ENCODE measurements at places on chromosomes 4 and X.
A peak's percentile ranks its signal among the peaks of the same experiment; 100 is the strongest.

DNA sequence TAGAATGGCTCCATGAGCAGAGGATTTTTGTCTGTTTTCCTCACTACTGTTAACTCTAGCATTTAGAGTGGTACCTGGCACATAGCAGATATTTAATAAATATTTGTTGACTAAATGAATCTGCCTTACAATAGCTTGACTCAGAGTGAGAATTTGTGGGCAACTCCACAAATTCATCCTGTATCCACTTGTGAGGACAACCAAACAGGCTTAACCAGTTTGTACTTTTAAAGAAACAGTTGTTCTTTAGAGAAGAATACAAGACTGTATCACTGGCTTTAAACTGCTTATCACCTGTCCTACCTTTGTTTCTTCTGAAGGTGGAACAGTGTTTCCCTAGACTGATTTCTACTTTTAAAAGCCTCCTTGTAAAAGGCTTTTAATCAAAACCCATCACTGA lies 141.3 kb upstream of the SH3RF1 start:
- no peak for DNase-seq

- DNase-seq, result peak; percentile 25
Observed at GRCh38 chrX:17535229-17535628, 160.2 kb downstream of the NHS start.

DNA sequence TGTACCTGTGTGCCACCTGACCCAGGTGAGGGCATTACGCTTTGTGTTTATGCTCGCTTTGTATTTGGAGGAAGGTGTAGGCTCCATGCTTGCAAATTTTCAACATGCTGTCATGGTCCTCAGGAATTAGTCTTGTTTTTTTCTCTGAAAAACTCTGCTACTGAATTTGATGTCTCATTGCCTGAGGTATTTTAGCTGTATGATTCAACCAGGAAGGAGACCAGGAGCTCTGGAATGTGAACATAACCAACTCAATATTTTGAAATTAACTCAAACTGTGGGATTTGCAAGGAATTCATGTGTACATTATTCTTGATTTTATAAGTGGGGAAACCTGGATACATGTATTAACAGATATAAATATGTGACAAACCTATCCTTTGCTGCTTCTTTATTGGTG lies 134.1 kb downstream of the SLC4A4 start:
- no peak for DNase-seq

DNA sequence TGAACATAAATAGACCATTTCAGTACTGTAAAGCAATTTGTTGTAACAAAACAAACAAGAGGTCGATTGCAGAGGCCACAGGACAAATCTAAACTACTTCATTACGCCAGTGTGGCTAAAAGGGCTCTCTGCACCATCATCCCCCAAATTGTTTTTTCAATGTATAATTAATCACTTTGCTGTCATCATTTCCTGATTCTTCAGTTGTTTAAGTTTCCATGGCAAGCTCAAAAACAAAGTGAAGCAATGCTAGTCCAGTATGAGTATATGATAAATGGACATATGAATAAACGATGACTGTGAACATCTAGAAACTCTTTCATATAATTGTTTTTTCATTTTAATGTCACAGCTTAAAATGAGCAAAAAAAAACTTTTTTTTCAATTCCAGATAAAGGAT lies 235.4 kb upstream of the FGF13 start:
- no peak for DNase-seq

- DNase-seq, result peak; percentile 33
Observed at GRCh38 chr4:183443655-183444213, 702 bp upstream of the CDKN2AIP start.

DNA sequence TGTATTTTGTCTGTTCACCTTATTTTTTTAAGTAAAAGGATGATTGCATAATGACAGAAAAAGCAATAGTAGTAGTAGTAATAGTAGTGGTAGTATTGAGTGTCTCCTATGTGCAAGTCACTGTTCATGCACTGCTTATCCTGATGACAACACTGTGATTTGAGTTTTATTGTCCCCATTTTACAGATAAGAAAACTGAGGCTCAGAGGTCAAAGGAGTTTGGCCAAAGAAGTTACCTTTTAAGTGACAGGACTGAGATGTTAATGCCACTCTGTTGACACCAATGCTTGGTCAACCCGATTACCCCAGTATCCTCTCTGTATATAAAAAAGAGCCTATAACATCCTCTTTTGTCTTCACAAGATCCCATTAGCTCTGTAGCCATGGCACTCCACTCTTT lies 100.5 kb upstream of the FRMPD3 start:
- no peak for DNase-seq

- no peak for DNase-seq
Observed at GRCh38 chrX:150226223-150226965, 136.7 kb upstream of the MAMLD1 start.

- no peak for DNase-seq
Observed at GRCh38 chr4:145230726-145231125, 50.3 kb upstream of the OTUD4 start.

DNA sequence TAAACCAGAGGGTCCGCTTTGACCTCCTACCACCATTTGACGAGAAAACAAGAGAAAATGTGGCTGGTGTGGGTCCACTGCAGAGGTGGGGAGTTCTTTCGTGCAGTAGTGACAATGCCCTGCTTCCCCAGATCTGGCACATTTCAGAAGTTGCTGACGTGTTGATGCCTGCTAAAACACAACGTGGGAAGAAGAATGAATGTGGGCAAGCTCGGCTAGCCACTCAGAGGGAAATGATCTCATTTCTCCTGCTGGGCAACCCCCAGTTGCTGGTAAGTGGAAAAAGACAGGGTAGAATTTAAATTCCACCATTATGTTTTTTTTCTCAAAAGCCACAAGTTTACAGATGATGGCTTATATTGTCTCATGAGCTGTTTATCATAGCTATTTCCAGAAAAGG lies 77.9 kb downstream of the LUZP4 start:
- DNase-seq, result no peak

GRCh38 chr4:158169931-158170690 lies 2.7 kb downstream of the GASK1B start:
- no peak for DNase-seq

- DNase-seq, result no peak
Observed at GRCh38 chr4:30821859-30822612, 101.9 kb downstream of the PCDH7 start.

DNA sequence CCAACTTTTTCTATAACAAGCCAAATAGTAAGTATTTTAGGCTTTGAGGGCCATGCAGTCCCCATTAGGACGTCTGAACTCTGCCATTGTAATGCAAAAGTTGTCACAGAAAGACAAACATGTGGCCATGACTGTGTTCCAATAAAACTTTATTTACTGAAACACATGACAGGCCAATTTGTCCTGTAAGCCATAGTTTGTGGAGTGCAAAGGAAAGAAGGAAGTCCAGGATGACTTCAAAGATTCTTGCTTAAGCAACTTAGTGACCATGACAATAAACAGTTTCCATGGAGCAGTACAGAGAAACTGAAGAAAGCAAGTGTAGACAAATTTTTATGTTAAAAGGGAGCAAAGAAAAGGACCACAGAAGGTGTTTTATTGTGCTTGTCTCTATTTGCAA lies 35.0 kb upstream of the MYOZ2 start:
- DNase-seq, result no peak

- no peak for DNase-seq
Observed at GRCh38 chr4:11698033-11698432, 269.3 kb upstream of the HS3ST1 start.

DNA sequence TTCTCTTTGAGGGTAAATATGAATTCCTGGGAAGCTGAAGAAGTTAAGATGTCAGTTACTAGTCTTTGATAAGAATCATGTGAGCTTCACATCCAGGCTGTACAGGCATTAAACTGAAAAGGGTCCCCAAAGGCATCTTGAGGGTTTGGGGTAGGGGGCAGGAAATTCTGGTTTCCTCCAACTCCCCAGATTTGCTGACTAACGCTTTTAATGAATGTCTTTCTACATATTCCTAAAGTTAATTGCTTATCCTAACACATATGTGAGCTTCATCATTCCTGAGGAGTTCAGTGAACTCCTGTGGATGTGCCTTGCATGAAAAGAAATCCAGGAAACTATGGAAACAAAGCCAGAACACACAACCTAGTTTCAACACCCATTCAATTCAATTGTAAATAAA lies 73.8 kb upstream of the GAB1 start:
- no peak for DNase-seq

- no peak for DNase-seq
Observed at GRCh38 chr4:84814094-84814750, 152.3 kb downstream of the WDFY3 start.

DNA sequence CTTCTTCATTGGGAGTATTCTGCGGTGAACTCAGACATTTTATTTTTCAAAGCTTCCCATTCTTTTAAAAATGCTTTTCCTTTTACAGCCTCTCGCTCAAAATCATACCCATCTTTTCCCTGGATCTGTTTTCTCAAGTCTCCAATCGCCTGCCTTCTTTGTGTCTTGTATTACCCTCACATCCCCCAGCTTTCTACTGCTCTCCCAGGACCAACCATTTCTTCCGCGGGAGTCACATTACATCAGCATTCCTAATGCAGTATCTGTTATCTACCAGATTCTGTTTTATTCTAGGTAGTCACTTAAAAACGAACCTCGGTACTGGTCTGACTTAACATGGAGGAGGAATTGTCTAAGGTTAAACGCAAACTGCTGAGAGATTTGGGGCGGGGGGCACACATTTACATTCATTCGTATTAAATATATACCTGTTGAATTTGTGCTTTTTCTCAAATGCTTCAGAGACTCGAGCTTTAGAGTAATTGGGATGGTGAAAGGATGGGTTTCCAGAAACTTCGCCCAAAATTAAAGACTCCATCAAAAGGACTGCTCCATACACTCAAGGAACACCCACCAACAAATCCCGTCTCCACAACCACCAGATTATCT lies 493 bp upstream of the UCHL1 start:
- DNase-seq, result no peak

- no peak for DNase-seq
Observed at GRCh38 chrX:111490688-111491087, 20.8 kb upstream of the SERTM2 start.

- DNase-seq, result no peak
Observed at GRCh38 chr4:74823194-74823593, 28.9 kb upstream of the BTC start.

DNA sequence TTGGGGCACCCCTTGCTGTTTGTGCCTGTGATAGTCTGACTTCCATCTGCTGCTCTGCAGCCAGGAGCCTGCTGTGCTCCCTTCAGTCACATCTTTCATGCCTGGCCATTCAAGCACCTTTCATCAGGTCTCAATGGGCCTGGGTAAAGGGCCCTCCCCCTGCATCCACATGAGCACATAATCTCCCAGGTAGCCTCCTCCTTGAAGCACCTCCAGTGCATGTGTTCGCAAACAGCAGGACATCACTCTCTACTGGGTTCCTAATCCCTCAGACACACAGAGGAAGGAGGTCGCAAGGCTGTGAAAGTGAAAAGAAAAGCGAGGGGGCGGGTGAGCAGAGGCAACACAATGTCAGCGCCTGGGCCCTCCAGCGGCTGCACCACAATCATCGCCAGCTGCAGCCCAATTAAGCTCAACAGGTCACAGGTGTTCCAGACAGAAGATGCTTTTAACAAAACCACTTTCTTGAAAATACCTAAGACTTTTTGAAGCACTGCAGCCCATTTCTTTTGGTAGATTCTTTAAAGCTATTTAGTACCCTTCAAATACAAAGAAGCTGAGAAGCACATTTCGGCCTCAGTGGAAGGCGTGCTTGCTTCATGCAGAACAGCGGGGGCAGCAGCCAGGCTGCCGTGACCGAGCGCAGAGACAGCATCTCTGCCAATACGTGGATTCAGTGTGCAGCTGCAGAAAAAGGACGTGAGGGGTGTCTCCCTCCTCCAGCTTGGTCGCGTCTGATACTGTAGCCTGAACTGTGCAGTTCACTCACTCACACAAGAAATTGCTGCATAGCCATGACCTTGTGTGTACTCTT lies 92.2 kb upstream of the SPRY1 start:
- no peak for DNase-seq

- DNase-seq, result no peak
Observed at GRCh38 chrX:129566073-129566472, 26.0 kb downstream of the OCRL start.

- no peak for DNase-seq
Observed at GRCh38 chr4:180394312-180394711, 1848.9 kb upstream of the TENM3 start.

GRCh38 chr4:156118507-156119220 lies 165.0 kb upstream of the CTSO start:
- no peak for DNase-seq

GRCh38 chr4:147790412-147790811 lies 58.5 kb downstream of the ARHGAP10 start:
- DNase-seq, result no peak

DNA sequence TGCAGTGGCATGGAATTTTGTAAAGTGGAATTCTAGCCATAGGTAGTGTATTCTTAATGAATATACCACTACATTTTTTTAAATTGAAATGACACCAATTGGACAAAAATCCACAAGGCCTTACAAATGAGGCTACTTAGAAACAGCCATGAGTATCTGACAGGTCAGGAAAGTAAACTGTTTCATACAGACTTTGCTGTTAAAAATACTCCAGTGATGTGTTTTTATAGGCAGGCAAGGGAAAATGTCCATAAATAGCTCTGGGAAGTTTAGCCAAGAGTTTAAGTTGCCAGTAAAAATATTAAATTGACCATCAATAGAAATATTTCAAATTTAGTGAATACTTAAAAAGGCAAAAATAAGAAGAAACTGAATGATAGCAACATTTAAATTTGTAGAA lies 41.8 kb upstream of the PDLIM5 start:
- no peak for DNase-seq

DNA sequence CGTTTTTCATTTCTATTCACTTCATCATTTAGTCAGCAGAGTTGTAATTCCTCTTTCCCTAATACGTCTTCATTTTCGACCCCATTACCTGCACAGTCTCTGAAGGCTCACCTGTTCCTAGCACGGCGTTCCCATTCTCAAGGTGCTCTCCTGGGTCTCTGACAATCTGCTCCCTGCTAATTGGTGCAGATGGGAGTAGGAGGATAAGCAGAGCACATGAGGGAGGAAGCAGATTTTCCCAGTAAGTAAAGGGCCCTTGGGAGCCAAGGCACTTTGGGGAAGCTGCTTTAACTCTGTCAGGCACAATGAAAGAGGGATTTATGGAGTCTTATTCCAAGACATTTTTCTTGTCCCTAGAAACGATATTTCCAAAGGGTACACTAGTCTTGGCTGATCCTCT lies 466.4 kb downstream of the STIM2 start:
- DNase-seq, result no peak

DNA sequence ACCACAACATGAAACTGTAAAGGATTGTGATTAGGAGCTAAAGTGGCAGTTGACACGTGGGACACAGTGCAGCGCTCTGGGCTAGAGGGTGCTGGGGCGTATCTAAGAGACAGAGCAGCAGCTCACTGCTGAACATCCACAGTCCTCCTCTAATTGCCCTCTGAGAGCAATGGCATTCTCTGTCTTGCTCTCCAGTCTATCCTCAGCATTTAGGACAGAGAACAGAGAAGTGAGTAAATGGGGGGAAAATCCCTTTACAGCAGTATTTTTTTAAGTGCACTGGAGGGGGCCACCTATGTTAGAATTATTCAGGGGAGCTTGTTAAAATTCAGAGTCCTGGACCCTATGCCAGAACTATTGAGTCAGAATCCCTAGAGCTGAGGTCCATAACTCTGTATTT lies 4.2 kb upstream of the TMEM154 start:
- DNase-seq, result no peak

GRCh38 chrX:37783305-37783704 lies 3.4 kb downstream of the CYBB start:
- no peak for DNase-seq
